Vagina (tissue), 2 donors: ENCODE measurements at places on chromosomes 7 and 10. TPM values are rescaled to one million over a fixed set of nuclear protein-coding genes. Genes with fewer than 3 reads are reported as not detected.

DNA sequence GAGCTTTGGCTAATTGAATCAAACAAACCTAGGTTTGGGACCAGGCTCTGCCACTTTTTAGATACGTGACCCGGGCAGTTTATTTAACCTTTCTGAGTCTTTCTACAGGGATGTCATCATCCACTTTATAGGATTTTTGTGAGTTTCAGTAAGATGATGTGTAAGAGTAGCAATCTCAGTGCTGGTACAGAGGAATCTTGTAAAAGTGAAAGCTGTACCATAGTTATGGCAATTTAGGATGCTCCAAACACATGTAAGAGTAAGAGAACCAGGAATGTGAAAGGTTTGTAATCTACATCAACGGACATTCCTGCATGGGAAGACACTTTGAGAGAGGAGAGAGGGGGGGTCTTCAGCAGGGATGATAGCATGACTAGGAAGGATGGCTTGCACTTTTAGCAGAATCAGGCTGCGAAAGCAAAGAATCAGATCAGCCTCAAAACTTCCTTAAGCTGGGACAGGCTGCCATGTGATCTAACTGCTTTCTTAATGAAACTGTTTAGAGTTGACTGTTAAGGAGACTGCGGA lies 968 bp downstream of the NOLC1 start:
- peaks cover 41% of the 10 kb centered on the region for H3K36me3 ChIP-seq
- H3K27me3 ChIP-seq = no peaks in the 10 kb centered on the region

Gene MKX
- total RNA-seq = 2.2 TPM

Gene C7orf57
- not detected for total RNA-seq

Gene HNRNPF
- 150 TPM for total RNA-seq

DNA sequence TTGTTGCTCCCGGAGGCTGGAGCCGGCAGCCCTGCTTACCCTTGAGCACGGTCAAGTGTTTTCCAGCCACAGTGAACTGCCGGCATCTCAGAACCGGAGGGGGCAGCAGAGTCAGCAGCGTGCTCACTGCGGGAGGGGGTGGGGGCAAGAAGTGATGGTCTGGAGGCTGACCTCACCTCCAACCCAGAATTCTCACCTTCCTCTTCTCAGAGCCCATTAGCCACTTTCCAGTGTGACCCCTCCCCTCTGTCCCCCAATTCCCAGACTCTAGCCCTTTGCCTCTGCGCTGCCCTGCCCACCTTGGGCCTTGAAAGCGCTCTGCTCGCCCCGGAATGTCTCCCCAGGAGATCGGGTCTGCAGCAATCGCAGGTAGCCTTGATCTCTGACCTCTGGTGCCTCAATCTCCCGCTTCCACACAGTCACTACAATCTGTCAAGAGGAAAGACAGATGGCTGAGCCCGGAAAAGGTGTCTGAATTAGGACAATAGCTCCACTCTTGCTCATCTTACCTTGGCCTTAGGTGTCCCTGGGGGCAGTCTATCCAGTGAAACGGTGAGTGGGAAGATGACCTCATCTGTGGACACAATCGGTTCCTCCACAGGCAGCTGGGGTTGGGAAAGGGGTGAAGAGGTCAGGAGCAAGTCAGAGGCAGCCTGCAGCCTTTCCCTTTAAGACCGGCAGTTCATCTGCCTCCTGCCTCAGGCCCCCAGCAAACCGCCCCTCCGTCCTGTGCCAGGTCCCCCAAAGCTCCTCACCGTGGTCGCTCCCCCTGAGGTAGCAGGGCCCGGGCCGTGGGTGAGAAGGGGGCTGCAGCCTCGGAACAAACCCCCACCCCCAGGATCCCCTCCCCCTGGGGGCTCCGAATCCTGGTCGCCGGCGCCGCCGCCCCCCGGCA lies 942 bp downstream of the TRAPPC14 start:
- DNase-seq = no peak
- peak overlapping the region; percentile 75 for H3K4me3 ChIP-seq
- H3K4me1 ChIP-seq = peaks cover 44% of the 10 kb centered on the region
- H3K27me3 ChIP-seq = no peaks in the 10 kb centered on the region

- H3K4me1 ChIP-seq = peaks cover 31% of the 10 kb centered on the region
- no peak overlapping the region for H3K4me3 ChIP-seq
- no peaks in the 10 kb centered on the region for H3K27me3 ChIP-seq
- no peak overlapping the region for H3K27ac ChIP-seq
Observed at GRCh38 chr7:134726581-134726980, 52.9 kb upstream of the CALD1 start.

Gene FAM25A
- 40.0 TPM for total RNA-seq

Gene VSTM4
- total RNA-seq = 14.0 TPM

DNA sequence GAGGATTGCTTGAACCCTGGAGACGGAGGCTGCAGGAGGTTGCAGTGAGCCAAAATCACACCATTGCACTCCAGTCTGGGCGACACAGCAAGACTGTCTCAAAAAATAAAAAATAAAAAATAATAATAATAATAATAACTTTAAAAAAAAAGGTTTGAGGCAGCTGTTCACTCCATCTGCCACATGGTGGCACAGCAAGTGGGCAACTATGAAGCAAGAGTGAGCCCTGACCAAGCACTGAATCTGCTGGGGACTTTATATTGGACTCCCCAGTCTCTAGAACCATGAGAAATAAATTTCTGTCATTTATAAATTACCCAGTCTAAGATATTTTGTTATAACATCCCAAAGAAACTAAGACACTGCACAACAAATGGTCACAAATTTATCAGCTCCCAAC lies 14.6 kb upstream of the BRI3 start:
- no peak overlapping the region for H3K4me3 ChIP-seq
- H3K4me1 ChIP-seq = no peaks in the 10 kb centered on the region
- no peaks in the 10 kb centered on the region for H3K36me3 ChIP-seq
- H3K27ac ChIP-seq = no peak overlapping the region

GRCh38 chr7:83861876-83862275 lies 212.9 kb upstream of the SEMA3E start:
- no peaks in the 10 kb centered on the region for H3K4me1 ChIP-seq
- H3K36me3 ChIP-seq = no peaks in the 10 kb centered on the region
- DNase-seq = no peak
- no peak overlapping the region for H3K4me3 ChIP-seq
- H3K27me3 ChIP-seq = no peaks in the 10 kb centered on the region
